ENCODE measurements at places on chromosomes 13 and 19. TPM values are rescaled to one million over a fixed set of nuclear protein-coding genes. Genes with fewer than 3 reads are reported as not detected.

- no peak overlapping the region for H3K4me3 ChIP-seq
- DNase-seq: peak; percentile 57
- H3K36me3 ChIP-seq: no peaks in the 10 kb centered on the region
- peaks cover 10% of the 10 kb centered on the region for H3K27me3 ChIP-seq
- no peak overlapping the region for H3K27ac ChIP-seq
Measured at GRCh38 chr19:14786421-14786851, 8.1 kb upstream of the ADGRE2 start.

The PODNL1 gene
- total RNA-seq: 2.4 TPM

The SNAPC2 gene
- total RNA-seq: 19.6 TPM

The CD209 gene
- total RNA-seq: not detected

The ARRDC5 gene
- not detected for total RNA-seq

DNA sequence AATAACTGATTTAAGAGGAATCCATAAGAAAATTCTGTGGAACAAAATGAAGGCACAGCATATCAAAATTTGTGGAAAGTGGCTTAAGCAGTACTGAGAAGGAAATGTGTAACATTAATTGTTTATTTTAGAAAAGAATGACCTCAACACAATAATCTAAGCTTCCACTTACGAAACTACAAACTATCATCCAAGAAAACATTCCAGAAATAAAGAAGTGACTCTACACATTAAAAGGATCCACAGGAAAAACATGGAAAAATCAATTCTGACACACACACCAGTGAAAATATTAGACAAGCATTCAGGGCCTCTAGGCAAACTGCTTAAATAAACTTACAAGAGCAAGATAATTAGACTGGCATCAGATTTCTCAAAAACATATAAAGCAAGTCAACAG lies 14.0 kb downstream of the EXOSC8 start:
- H3K4me1 ChIP-seq: peaks cover 31% of the 10 kb centered on the region
- no peak overlapping the region for H3K4me3 ChIP-seq
- DNase-seq: no peak
- peak overlapping the region; percentile 83 for H3K27ac ChIP-seq

The TMEM143 gene
- 12.3 TPM for total RNA-seq

DNA sequence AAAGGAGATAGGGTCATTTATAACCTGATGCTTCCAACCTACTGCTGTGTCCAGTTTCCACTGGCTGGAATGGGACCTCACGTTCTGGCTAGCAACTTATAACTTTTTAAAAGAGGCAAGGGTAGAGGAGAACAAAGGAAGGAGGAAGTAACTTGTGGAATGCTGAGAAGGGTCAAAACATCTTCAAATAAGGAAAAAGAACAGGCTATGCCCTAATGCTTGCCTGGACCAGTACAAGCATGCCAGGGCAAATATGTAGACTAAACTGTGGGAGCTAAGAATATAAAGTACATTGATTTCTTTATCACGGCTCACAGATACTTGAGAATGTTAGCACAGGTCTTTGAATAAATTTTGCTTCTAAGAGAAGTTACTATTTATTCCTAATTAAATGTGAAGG lies 1.5 kb upstream of the ZNF561 start:
- DNase-seq: no peak
- H3K36me3 ChIP-seq: peaks cover 16% of the 10 kb centered on the region
- H3K27me3 ChIP-seq: no peaks in the 10 kb centered on the region
- peak overlapping the region; percentile 52 for H3K4me3 ChIP-seq

The PSG6 gene
- not detected for total RNA-seq

DNA sequence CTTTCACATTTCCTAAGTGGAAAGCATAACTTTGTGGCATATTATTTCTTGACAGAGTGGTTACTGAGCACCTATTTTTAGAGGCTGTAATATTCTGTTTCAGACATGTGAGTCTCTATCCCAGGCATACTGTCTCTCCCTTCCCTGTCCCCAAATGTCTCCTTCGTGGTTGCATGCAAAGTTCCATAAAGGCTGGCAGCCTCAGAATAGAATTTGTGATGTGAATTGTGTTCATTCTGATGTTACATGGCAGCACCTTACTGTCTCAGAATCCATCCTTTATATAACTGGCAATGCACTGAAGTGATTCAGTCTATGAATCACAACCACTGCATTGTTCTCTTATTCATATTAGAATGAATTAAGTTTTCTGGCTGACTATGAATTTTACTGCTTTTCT lies 89.0 kb upstream of the SLC7A1 start:
- peaks cover 8% of the 10 kb centered on the region for H3K4me1 ChIP-seq
- H3K4me3 ChIP-seq: no peak overlapping the region
- no peaks in the 10 kb centered on the region for H3K27me3 ChIP-seq

GRCh38 chr13:96274046-96274445 lies 184.1 kb downstream of the HS6ST3 start:
- H3K4me3 ChIP-seq: no peak overlapping the region
- H3K27ac ChIP-seq: no peak overlapping the region
- H3K27me3 ChIP-seq: no peaks in the 10 kb centered on the region
- H3K4me1 ChIP-seq: no peaks in the 10 kb centered on the region
- DNase-seq: no peak

DNA sequence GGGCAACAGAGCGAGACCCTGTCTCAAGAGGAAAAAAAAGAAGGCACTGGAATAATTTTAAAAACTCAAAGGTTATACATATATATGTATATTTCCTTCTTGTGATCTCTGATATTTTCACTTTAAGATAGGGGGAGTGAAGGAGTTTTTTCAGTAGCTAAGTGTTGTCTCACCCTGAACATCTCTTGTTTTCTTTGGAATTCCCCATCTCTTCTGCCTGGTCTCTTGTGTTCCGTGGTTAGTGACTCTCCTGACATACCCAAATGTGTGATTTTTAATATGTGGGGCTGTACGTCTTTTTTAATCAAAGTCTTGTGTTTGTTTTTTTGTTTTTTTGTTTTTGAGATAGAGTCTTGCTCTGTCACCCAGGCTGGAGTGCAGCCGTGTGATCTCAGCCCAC lies 15.3 kb upstream of the KCTD4 start:
- no peaks in the 10 kb centered on the region for H3K27me3 ChIP-seq
- DNase-seq: no peak
- H3K4me3 ChIP-seq: no peak overlapping the region
- no peak overlapping the region for H3K27ac ChIP-seq
- peaks cover 38% of the 10 kb centered on the region for H3K4me1 ChIP-seq
- H3K36me3 ChIP-seq: no peaks in the 10 kb centered on the region

The TBC1D17 gene
- total RNA-seq: 71.9 TPM

DNA sequence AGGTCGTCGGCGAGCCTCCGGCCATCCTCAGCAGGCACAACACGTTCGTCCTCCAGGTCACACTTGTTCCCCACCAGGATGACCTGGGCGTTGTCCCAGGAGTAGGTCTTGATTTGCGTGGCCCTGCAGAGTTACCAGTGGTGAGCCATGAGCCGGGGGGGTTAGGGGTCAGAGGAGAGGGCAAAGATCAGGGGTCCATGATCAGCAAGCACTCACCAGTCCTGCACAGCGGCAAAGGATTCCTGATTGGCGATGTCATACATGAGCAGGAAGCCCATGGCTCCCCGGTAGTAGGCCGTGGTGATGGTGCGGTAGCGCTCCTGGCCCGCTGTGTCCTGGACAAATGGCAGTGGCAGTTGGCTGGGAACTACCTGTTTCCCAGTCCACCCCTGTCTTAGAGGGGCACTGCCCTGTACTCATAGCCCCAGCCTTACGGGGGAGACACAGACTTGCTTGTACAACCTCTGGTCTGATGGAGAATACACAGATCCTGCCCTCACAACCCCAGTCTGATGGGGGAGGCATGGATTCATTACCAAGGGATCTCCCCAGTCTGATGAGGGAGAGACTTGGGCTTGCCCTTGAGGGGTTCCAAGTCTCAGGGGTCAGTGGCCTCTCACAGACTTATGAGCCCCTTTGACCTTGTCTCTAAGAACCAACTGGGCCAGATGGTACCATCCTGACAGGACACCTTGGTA lies 3.9 kb downstream of the RAB3D start:
- H3K27me3 ChIP-seq: no peaks in the 10 kb centered on the region
- H3K36me3 ChIP-seq: peaks cover 4% of the 10 kb centered on the region
- H3K4me1 ChIP-seq: peaks cover 11% of the 10 kb centered on the region
- no peak overlapping the region for H3K27ac ChIP-seq
- no peak overlapping the region for H3K4me3 ChIP-seq

- H3K4me3 ChIP-seq: no peak overlapping the region
- H3K4me1 ChIP-seq: no peaks in the 10 kb centered on the region
- DNase-seq: no peak
- H3K27ac ChIP-seq: no peak overlapping the region
Measured at GRCh38 chr13:71853725-71854124, 13.3 kb downstream of the DACH1 start.

GRCh38 chr19:54451997-54452396 lies 3.0 kb downstream of the LENG8 start:
- DNase-seq: no peak
- no peaks in the 10 kb centered on the region for H3K27me3 ChIP-seq
- H3K36me3 ChIP-seq: peaks cover 37% of the 10 kb centered on the region
- H3K4me3 ChIP-seq: no peak overlapping the region
- peaks cover 33% of the 10 kb centered on the region for H3K4me1 ChIP-seq

DNA sequence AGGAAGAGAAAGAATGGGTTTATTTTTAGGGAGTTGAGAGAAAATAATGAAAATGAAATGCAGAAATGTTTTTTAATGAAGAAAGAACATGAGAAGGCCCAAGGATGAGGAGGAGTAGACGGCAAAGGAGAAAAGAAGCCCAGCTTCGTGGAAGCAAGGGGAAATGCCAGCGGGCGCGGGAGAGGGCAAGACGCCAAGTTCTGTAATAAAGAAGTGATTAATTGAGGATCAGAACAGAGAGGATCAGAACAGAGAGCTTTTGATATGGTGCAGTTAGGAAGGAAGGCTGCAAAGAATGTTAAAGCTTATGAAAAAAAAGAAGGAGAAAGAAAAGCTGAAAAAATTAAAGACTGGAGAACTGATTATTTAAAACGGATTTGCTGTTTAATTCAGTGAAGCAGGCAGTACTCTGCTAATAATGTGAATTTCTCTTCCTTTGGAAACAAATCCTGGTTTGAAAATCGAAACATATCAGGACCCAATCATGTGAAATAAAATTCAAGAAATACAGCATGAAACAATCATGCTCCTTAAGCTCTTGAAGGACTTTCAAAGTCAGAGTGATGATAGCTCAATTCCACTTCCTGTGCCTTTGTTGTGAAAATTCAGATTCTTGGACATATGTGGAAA lies 99.3 kb upstream of the SOX1 start:
- H3K4me1 ChIP-seq: no peaks in the 10 kb centered on the region
- DNase-seq: no peak
- H3K27me3 ChIP-seq: peaks cover 4% of the 10 kb centered on the region
- H3K4me3 ChIP-seq: no peak overlapping the region

Measured in osteocyte (in vitro differentiated cells).